Aorta (tissue), 5 donors: ENCODE measurements at places on chromosomes 2 and 18. TPM values are rescaled to one million over a fixed set of nuclear protein-coding genes. Genes with fewer than 3 reads are reported as not detected.

LRRC30 gene
- polyA plus RNA-seq: not detected

LBX2 gene
- 0.88 TPM for polyA plus RNA-seq

GNLY gene
- polyA plus RNA-seq: 0.43 TPM

RNF152 gene
- 5.3 TPM for polyA plus RNA-seq

ERMN gene
- not detected for polyA plus RNA-seq

MTCL1 gene
- 1.9 TPM for polyA plus RNA-seq

MAIP1 gene
- polyA plus RNA-seq: 15.7 TPM

ALPP gene
- not detected for polyA plus RNA-seq

IL1F10 gene
- not detected for polyA plus RNA-seq

ACTR2 gene
- 78.1 TPM for polyA plus RNA-seq

LIPG gene
- 0.03 TPM for polyA plus RNA-seq
